ENCODE measurements at places on chromosomes 12 and 14.

- no peak for DNase-seq
Measured at GRCh38 chr14:60882219-60882618, 98.7 kb downstream of the TRMT5 start.

DNA sequence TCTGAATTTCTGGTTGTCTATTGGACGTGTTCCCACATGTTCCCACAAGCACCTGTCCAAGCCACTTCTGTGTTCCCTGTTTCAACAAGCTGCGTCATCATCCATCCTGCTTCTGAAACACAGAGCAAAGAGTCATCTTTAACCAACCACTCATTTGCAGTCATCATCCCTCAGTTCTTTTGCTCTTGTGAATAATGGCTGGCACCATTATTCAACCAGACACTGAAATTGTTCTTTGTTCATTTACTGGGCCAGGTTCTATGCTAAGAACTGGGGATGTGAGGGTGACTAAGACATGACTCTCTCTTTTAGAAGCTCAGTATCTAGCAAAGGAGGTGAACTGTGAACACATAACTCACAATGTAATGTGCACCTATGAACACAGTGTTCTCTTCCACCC, 40.7 kb upstream of the ANO4 start:
- no peak for DNase-seq

DNA sequence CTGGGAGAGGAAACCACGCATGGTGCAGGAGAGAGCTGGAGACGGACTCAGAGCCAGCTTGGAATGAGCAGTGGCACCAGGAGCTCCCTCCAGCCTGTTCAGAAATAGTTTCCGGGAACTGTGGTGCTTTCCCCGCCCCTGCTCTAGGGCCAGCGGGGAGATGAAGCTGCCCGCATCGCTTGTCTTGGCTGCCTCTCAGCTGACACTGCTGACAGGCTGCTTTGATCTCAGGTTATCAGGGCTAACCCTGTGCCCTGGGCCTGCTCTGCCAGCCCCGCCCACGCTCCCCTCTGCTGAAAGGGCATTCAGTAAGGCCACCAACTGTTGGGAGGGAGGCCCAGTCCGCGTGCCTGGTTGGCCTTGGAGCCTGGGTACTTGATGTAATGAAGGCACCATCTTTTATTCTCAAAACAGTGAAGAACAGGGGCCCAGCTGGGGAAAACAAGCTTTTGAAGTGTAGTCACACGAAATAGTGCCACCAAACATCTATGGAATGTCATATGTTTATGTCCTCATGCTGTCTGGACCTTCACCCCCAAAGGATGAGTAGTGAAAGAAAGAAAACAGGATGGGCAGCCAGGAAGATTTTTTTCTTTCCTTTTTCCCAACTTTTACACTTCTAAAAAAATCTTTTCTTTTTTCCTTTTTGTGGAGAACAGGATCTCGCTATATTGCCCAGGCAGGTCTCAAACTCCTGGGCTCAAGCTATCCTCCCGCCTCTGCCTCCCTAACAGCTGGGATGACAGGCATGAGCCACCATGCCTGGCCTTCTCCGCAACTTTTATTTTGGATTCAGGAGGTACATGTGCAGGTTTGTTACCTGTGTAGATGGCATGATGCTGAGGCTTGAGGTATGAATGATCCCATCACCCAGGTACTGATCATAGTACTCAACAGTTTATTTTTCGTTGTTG, 115.9 kb upstream of the TBX3 start:
- DNase-seq, result peak; percentile 89

DNA sequence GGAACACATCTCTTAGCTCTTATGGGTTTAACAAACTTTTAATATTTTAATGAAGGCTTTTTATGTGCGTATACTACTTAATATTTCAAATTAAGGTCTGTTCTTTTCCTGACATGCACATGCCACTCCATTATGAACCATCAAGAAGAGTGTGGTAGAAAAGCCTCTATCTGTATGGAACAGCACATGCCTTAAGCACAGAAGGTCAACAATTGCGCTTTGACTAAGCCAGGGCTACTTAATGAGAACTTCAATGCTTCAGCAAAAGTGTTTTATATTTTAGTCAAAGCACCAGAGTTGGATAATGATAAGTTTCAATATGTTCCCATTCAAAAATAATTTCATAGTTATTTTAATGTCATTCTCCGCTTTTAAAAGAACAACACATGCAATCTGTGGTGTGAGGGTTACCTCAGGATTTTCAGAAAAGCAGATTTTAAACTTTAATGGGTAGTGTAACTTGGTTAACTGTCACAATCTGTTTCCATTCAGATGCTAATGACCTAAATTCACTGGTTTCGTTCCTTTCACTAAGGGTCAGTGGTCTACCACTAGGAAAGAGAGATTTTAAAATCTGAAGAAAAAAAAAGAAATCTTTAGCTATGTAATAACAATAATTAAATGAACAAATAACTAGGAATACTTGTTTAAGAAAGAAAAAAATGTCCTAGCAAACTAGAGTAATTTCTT, 193.4 kb upstream of the NOVA1 start:
- DNase-seq, result no peak

DNA sequence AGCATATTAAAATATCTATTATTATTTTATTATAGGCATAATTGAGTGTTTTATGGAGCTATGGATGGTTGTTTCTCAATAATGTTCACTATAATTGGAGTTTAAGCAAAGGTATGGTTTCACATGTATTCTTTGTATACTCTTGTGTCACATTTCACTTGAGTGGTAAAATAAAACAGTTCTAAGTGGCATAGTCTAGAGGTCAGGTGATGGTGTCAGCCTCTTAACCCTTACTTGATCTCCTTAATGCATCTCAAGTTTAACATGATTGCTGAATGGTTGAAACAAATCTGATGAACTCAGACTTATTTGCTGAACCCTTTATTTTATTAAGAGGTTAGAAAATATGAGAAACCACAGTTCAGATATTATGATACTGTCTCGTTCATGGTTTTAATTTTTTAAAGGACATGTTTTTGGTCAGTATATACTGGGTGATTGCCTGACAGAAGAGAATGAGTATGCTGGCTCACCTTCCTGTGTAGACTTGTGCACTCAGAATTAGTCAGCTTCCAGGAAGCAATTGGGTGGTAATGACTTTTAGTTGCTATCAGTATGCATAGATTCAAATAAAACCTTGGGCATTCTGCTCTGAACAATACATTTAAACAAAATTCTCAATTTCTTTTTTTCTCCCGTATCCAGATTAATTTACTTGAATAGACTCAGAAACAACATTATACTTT, 464.6 kb downstream of the PCNX1 start:
- no peak for DNase-seq

GRCh38 chr14:69072584-69072983, 80.3 kb downstream of the DCAF5 start:
- DNase-seq, result no peak

GRCh38 chr14:99875421-99875820, 82.2 kb downstream of the EML1 start:
- DNase-seq, result no peak

DNA sequence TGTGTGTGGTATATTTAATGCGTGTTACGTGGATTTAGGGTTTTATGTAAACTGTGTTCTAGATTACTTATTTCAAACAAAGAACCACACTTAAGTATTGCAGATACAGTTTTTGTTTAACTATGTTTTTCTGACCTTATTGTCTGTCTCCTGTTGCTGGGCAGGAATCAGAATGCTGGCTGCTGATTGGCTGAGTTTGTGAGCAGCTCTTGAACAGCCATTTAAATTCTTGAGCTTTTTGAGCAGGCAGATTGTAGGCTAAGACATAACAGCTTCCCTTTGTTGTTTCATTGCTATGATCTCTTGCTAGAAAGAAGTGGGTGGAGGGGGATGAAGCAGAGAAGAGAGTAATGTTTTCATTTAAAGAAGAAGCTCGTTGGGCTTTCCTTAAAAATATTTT, 52.2 kb downstream of the ATF7IP start:
- DNase-seq, result peak; percentile 79

DNA sequence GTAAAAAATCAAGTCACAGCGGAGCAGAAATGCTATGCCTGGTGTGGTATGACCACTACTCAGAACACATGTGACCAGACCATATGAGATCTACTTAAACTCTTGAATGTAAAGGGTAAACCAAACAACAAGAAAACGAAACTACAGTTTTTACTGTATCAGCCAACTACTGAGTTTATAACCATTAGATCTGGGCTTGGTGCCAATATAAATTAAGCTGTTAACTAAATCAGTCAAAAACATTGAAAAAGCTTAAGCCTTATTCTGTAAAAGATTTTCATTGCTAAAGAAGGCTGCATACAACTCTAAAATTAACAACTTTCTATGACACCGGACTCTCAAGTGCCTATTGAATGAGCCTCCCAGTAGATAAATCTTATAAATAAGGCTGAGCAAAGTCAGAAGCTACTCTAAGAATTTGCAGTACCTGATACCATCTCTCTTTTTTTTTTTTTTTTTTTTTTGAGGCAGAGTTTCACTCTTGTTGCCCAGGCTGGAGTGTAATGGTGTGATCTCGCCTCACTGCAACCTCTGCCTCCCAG, 35.4 kb downstream of the SPTLC2 start:
- no peak for DNase-seq

GRCh38 chr12:46402941-46403718, 30.6 kb upstream of the SLC38A2 start:
- DNase-seq, result no peak

DNA sequence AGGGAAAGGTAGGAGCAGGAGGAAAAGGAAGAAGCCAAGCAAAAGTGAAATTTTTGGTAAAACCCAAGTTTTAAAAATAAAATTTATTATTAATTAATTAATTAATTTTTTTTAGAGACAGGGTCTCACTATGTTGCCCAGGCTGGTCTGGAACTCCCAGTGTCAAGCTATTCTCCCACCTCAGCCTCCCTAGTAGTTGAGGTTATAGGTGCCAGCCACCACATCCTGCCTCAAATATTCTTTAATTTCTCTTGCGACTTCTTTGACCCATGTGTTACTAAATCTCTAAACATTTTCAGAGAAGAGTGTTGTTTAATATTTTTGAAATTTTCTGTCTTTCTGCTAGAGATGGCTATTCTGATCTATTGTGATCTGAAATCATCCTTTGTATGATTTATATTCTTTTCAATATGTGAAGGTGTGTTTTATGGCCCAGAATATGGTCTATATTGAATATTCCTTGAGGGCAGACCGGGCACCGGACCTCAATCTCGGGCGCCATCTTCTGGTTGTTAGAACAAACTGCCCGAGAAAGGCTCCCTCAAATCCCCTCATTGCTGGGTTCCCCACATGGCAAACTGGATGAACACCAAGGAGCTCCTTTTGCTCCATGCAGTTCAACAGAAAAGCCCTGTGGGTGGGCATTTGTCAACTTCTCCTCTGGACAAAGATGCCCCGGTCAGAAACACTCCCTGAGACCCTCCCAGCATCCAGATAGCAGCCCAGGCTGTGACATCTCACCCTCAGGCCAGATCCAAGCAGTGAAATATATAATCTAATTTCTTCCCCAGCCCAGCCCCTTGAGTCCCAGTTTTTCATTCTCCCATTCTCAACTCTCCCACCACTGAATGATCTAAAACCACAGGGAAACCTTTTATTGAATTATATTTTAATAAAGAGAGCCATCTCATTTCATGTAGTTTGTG, 110.5 kb downstream of the ASCL4 start:
- DNase-seq, result peak; percentile 67

- DNase-seq, result no peak
Measured at GRCh38 chr12:52703424-52703823, at the start of gene KRT77. KRT77 (minus strand) TSS chr12:52703524; CDS start chr12:52703434, 90 bp downstream.

DNA sequence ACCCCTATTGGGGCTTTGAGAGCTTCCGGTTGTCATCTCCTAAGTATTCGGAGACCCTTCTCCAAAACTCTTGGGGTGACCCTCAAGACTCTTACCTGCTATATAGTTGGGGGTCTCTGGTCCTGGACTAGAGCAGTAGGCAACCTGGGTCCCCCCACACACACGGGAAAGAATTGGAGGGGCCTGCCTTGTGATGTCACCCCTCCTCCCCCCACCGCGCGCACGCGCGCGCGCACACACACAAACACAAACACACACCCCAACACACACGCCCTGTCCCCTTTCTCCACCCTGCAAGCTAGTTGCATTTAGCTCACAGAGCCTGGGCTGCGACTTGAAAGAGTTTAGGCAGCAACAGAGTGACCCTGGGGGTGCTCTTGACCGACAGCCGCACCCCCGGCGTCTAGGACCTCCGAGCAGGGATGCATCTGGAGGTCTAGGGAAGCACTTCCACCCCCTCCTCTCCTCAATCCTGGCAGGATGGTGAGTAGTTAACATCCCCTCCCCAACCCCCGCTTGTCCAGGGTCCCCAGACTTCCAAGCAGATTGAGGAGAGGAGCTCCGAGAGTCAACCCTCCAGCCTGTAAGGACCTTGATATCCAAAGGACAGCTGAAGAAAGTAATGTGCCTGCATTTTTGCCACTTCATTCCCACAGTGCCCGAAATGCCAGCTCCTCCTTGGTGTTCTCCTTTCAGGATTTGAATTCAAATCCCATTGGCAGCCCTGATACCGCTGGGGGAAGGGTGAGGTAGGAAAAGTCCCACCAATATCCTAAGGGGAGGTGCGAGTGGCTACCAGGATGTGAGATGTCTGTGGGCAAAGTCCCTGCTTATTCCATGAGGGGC, 1.4 kb upstream of the DNAJC14 start:
- peak; percentile 55 for DNase-seq

GRCh38 chr12:109893261-109893995, 6.6 kb upstream of the TCHP start:
- DNase-seq, result no peak

GRCh38 chr12:32907898-32908476, 11.4 kb upstream of the PKP2 start:
- DNase-seq, result no peak

DNA sequence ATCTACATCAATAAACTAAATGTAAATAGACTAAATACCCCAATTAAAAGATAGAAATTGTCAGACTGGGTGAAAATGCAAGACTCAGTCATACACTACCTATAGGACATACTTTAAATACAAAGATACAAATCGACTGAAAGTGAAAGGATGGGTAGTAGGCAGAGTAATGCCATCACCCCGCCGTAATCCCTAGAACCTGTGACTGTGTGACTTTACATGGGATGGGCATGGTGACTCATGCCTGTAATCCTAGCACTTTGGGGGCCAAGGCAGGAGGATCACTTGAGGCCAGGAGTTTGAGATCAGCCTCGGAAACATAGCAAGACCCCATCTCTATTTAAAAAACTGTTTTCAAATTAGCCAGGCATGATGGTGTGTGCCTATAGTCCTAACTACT, 2.6 kb upstream of the EVL start:
- no peak for DNase-seq

- DNase-seq, result no peak
Measured at GRCh38 chr14:64053694-64054669, 201.2 kb downstream of the SYNE2 start.

GRCh38 chr12:107360033-107360432, 266.7 kb upstream of the CRY1 start:
- no peak for DNase-seq

- no peak for DNase-seq
Measured at GRCh38 chr12:130240831-130241590, 78.7 kb downstream of the FZD10 start.

- DNase-seq, result peak; percentile 34
Measured at GRCh38 chr12:50032854-50033581, 7.7 kb upstream of the RACGAP1 start.

DNA sequence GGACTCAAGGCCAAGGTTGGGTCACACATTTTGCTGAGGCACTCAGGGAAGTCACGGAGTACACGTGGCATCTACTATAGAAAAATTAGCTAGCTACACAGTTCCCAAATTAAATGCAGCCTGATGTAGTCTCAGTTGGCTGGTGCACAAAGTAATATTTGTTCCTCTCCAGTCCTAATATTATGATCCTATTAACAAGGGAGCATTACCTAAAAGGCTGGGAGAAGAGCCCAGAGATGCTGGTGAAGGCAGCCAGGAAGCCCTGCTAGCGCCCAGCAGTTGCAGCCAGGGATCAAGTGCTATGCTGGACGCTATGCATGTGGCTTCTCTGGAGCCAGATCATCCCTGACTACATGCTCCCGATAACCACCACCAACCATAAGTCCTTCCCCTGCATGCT, 88.0 kb upstream of the GSC start:
- DNase-seq, result no peak

Data from ELF-1 (cell line).